ENCODE measurements at places on chromosomes 16 and 17. TPM values are rescaled to one million over a fixed set of nuclear protein-coding genes. Genes with fewer than 3 reads are reported as not detected.

The SIRT7 gene
- 40.5 TPM for total RNA-seq

The NIP7 gene
- 57.6 TPM for total RNA-seq

The SNTB2 gene
- total RNA-seq = 5.4 TPM

The MMP2 gene
- 13.0 TPM for total RNA-seq

The TNFRSF17 gene
- total RNA-seq = not detected

The NOS2 gene
- 0.15 TPM for total RNA-seq

The CPHXL2 gene
- not detected for total RNA-seq

The TBC1D3H gene
- total RNA-seq = not detected

The HDAC5 gene
- 15.8 TPM for total RNA-seq

The PMFBP1 gene
- total RNA-seq = 0.19 TPM

The OR1F1 gene
- total RNA-seq = not detected

The MGAT5B gene
- 24.0 TPM for total RNA-seq

The SOST gene
- total RNA-seq = not detected

The SCO1 gene
- 64.5 TPM for total RNA-seq

The RAB26 gene
- total RNA-seq = 1.8 TPM

The LPO gene
- total RNA-seq = not detected

The NAGS gene
- total RNA-seq = 1.1 TPM

The SGCA gene
- total RNA-seq = 0.92 TPM

The RNF112 gene
- 0.45 TPM for total RNA-seq

The ATP6V0A1 gene
- total RNA-seq = 44.5 TPM

The YBX2 gene
- 0.66 TPM for total RNA-seq

The SMIM36 gene
- total RNA-seq = not detected

The TM4SF5 gene
- 0.55 TPM for total RNA-seq

The HEATR9 gene
- total RNA-seq = not detected

The ATAD5 gene
- 4.3 TPM for total RNA-seq

The SLC16A6 gene
- total RNA-seq = 0.55 TPM

The TMEM107 gene
- total RNA-seq = 20.2 TPM

The SLC38A8 gene
- not detected for total RNA-seq

The TPPP3 gene
- total RNA-seq = 11.2 TPM

The ST6GALNAC2 gene
- total RNA-seq = 0.22 TPM

The MPDU1 gene
- 127 TPM for total RNA-seq

The ZSWIM7 gene
- 43.9 TPM for total RNA-seq

The CCL16 gene
- not detected for total RNA-seq

The OR2C1 gene
- not detected for total RNA-seq

The KRT39 gene
- not detected for total RNA-seq

The PLK1 gene
- total RNA-seq = 172 TPM

The MYH3 gene
- total RNA-seq = 0.91 TPM

The CCL11 gene
- not detected for total RNA-seq

The KCNG4 gene
- not detected for total RNA-seq

The EXOC3L1 gene
- not detected for total RNA-seq

The NPIPB2 gene
- 6.6 TPM for total RNA-seq

All from A549 treated with CpdA at 1 μM for 4 hours (cell line).